ENCODE measurements at places on chromosomes 11 and 22.
A peak's percentile ranks its signal among the peaks of the same experiment; 100 is the strongest.

GRCh38 chr11:88206751-88207150 is 31.5 kb upstream of the RAB38 start:
- no peak for DNase-seq

DNA sequence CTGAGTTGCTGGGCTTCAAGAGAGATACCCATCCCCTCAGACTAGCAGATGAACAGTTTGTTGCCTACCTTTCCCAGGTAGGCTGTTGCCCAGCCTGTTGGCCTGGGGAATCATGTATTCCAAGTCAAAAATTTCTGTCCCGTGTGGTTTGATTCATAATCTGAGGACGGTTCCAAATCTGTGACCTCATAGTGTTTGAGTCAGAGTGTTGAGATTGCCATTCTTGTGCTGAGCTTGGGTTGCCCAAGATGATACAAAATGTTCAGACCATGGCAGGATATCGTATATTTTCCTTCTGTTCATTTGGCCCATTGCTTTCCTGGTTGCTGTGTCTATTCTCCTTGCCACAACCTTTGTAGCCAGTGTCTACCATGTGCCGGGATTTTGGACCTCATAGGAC is 64.3 kb downstream of the CYB5R2 start:
- DNase-seq: no peak

GRCh38 chr22:30240541-30241417 is 5.8 kb downstream of the LIF start:
- DNase-seq: no peak

DNA sequence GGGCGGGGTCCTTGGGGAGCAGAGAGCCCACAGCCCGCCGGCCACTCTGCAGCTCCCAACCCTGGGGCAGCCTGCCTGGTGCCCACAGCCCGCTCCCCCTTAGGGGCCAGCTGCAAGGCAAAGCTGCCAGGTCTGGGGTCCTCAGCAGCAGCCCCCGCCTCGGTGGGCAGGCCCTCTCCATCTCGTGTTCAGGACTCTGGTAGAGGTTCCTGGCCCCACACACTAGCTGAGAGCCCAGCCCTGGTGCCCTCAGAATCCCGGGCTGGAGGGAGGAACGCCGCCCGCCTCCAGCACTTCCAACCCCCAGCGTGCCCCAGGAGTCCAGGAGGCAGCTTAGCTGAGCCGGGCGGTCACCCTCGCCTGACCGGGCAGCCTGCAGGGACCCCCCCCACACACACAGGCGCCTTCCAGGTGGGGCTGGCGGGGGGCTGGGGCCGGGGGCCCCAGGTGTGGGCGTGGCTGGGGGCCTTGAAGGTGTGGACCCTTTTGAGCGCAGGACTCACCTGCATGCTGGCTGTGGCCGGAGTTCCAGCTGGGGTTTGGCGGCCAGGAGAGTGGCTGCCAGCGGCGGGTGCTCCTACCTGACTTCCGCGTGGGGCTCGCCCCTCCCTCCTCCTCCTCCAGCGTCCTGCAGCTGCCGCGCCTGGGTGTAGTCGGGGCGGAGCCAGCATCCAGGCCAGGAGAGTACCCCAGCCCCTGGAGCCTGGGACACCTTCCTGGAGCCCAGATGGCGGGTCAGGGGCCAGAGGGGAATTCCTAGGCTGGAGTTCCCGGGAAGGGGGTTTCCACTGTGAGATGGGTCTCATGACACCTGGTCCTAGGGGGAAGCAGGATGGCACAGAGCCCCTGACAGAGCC is at the start of gene ANO9:
TSS of gene ANO9 (minus strand) at position 594 of the 857 bp plus-strand sequence. CDS start at position 509, 85 bp downstream.
- DNase-seq: peak; percentile 53

- DNase-seq: no peak
These were observed 33.0 kb downstream of the GNB1L start for GRCh38 chr22:19821523-19822300.

GRCh38 chr11:115390441-115390840 is 113.8 kb downstream of the CADM1 start:
- no peak for DNase-seq

GRCh38 chr11:71223671-71224660 is 28.4 kb downstream of the SHANK2 start:
- DNase-seq: no peak

- no peak for DNase-seq
These were observed 9.8 kb downstream of the POU2AF3 start for GRCh38 chr11:111308140-111308539.

- DNase-seq: peak; percentile 34
These were observed 66.8 kb downstream of the FEZ1 start for GRCh38 chr11:125429174-125429707.

GRCh38 chr22:48106215-48106614 is 1343.8 kb downstream of the TBC1D22A start:
- DNase-seq: no peak

DNA sequence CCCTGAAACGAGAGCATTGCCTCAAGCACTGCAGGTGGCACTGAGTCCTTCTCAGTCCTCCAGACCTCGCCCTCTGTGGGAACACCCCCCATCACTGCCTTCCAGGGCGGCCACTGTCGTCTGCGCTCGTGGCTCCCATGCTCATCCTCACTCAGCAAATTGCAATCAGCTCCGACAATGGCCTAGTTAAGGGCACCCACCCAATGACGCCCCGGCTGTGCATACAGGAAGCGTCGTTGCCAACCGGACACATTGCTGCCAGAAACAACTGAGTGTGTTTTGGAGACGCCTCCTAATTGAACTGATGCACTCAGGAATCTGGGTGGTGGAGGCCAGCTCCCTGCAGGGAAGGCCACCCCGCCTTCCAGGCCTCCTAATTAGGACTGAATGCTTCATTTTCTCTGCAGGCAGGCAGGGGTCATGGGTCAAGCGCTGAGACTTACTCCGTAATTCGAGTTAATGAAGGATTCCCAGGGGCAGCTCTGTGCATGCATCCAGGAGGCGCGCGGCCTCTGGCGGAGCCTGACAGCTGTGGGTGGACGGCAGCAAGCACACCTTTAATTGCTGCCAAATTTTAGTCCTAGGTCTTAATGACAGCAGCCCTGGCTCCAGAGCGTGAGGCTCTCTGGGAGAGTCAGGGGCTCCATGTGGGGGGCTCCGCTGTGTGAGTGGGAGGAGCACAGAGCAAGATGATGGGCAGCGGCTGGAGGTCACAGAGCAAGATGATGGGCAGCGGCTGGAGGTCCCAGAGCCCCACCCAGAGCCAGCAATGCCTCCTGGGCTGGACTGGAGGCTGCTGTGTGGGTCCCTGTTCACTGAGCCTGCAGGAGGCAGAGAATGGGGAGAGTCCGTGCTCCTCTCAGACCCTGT is 199.0 kb downstream of the BRD1 start:
- DNase-seq: no peak

DNA sequence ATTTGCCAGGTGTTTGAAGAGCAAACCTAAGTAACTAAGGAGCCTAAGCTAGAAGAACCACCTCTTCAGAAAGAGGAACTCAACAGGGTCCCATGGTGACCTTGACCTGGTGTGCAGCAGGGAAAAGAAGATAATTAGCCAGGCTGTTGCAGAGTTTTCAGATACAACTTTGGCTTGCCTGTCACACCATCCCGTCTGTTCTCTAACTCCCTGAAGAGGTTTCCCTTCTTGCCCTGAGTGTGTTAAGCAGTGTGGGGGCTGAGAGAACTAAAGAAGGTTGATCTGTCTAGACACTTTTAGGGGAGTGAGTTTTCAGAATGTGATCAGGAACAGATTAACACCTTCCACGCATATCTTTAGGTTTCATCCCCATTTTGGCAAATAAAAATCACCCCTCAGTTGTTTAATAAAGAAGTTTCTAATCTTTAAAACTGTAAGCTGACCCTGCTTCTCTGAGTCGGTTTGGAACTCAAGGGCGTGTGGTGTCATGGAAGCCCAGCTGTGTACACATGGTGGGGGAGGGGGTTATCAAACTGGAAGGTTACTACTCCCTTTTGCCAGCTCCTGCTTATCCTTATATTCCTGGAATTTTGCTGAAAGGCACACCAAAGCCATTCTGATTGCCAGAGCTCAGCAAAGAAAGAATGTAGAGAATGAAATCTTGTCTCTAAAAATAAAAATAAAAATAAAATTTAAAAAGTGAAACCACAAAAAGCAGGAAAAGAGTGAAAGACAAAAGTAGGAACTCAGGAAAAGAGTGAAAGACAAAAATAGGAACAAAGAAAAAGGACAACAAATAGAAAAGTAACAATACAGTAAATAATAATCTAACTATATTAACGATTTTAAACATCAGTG is 70.2 kb downstream of the DBX1 start:
- DNase-seq: no peak

DNA sequence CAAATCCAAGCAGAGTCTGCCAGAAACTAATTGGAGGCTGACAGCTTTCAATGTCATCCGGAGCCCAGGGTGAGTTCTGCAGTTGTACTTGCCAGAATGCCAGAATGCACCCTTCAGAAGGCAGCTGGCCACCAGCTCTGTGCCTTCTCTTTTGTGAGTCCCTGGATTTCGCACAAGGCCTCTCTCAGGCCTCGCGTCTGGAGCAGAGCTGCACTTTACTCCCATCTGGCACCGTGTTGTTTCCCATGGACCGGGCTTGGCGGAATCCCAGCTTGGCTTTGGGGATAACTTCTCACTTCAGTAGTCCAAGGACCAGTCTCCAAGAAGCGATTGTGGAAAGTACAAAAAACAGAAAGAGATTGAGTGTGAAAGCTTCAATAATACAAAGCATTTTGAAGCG is 451.3 kb upstream of the KIRREL3 start:
- DNase-seq: no peak

DNA sequence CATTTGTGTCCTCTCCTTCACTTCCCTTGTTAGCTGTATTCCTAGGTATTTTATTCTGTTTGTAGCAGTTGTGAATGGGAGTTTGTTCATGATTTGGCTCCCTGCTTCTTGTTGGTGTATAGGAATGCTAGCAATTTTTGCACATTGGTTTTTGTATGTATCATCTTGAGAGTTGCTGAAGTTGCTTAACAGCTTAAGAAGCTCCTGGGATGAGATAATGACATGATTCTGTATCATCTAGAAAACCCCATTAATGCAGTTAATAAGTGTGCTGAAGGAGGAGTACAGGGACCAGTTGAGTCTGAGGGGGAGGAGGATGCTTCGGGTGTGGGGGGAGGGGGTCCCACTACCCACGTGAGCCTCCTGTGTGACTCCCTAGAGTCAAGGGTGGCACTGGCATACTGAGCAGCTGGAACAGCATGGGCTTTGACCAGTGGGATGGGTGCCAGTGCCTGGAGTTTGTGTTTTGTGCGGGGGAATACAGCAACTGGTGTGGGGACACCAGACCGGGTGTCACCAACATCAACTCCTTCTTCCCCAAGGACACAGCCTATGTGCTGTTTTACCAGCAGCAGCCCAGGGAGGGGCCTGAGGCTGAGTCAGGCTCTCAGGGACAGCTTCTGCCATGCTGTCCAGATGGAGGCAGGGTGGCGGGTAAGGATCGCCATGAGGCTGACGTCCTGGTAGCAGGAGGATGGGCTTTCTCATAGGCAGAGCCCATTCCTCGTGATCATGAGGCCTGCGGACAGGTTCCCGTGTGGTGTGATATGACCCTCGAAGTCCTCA is 24.1 kb downstream of the USP35 start:
- no peak for DNase-seq

GRCh38 chr22:18048441-18048898 is 24.1 kb upstream of the MICAL3 start:
- no peak for DNase-seq

GRCh38 chr11:120547811-120548681 is 36.5 kb downstream of the GRIK4 start:
- no peak for DNase-seq

DNA sequence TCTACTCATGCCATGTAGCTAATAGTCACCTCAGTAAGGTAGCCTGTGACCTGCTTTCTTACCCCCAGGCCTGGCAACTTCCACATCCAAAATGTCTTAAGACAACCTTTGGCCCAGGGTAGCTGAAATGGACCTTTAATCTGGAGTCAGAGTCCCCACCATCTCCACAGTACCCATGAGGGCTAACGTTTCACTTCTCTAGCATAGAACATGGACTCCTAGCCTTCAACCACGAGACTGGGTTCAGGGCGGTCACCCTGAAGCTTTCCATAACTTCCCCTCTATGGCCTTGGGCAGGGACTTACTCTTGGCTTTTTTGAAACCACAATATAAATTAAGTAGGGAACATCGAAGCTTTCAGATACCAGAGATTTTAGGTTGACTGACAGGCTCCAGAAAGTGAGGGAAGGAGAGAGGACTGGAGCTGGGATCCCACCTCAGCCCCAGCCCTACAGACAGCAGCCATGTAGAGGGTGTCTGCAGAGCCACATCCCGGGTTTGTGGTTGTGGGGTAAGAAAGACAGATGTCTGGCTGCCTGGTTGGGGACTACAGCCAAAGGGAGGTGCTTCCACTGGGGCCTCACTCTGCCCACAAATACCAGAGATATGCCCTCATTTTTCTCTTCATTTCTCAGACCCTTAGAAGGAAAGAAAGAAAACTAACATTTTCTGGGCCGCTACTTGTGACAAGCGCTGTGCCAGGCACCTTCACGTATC is 2.6 kb downstream of the TBC1D10A start:
- DNase-seq: peak; percentile 25

DNA sequence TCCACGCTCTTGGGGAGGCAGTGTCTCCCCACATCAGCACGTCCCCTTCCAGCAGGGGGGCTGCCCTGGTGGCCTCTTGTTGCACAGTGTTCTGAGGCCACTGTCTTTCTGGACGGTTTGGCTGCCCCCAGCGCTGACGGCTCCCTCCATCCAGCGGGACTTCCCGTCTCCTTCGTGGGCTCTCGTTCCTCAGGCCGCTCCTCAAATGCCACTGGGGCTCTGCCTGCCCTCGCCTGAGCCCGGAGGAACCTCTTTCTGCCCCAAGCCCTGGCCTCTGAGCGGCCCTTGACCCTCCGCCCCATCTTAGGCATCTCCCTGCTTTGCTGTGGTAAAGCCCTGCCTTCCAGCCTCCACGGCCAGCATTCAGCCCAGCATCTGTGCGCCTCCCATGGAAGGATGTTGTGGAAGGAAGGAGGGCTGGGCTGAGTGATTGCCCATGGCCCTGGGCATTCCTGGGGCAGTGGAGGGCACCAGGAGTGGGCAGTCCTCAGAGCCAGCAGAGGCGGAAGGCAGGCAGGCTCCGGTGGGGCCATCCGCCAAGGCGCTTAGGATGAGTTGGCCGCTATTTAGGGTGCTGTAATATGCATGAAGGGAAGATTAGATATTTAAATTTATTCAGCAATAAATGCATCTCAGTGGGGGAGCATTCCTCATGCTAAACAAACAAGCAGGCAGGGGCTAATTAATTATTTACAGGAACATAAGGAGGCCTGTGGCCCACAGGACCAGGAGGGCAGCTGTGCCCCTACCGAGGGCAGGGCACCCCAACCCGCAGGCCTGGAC is 17.8 kb downstream of the OTUB1 start:
- DNase-seq: no peak

DNA sequence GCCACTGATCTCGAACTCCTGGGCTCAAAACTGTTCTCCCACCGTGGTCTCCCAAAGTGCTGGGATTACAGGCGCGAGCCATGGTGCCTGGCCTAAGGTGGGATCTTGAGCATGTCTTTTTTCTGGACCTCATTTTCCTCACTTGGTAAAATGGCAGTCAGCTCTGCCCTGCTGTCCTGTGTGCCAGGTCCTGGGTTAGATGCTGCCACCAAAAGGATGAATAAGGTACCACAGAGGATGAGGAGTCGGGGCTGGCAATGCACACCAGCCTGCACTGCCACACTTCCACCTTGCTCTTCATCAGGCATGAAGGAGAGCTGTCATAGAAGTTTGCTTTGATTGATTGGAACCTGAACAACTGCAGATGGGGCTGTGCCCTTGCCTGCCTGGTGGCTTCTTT is 32.3 kb downstream of the ACO2 start:
- DNase-seq: no peak

- DNase-seq: peak; percentile 46
These were observed 69.9 kb upstream of the RTL6 start for GRCh38 chr22:44567846-44568493.

GRCh38 chr22:24810043-24810749 is 4.2 kb downstream of the SGSM1 start:
- no peak for DNase-seq

All from activated CD4-positive, alpha-beta T cell treated with anti-CD3 and anti-CD28 coated beads, Interleukin-2, amount 50 U/mL, for 1 hour (primary cell).